ENCODE measurements at places on chromosomes 7 and 10.

DNA sequence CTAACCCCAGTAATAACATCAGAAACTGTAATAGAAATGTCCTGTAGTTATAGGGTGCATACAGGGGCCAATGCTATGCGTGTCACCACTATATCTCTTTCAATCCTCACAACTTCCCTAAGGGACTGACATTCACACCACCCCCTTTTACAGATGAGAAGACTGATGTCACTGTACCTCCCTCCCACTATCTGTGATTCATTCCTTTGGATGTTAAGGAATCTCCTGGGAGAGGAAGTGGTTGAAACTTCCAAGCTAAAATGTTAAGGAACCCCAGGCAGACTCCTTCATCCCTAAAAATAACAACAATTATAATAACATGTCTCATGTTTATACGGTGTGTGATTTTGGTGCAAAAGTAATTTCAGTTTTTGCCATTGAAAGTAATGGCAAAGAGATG is 5.4 kb downstream of the COL13A1 start:
- no peak for DNase-seq

DNA sequence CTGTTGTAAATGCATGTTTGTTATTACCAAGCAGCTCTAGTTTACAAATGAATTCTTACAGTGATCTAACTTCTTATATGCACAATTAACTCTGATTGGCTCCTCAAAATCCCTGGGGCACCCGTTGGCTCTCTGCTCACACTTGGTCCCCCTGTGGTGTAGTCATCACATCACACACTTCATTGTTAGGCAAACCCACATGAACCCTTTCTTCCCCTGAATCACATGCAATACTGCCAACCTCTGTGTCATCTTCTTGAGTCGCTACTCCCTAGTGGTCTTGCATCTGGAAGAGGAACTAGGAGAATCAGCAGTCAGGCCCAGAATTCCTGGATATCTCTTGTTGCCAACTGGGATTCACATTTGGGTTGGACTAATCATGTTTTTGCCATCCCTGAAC is 73.1 kb downstream of the CD36 start:
- no peak for DNase-seq

- no peak for DNase-seq
Observed at GRCh38 chr7:37433166-37433565, 15.5 kb downstream of the ELMO1 start.

DNA sequence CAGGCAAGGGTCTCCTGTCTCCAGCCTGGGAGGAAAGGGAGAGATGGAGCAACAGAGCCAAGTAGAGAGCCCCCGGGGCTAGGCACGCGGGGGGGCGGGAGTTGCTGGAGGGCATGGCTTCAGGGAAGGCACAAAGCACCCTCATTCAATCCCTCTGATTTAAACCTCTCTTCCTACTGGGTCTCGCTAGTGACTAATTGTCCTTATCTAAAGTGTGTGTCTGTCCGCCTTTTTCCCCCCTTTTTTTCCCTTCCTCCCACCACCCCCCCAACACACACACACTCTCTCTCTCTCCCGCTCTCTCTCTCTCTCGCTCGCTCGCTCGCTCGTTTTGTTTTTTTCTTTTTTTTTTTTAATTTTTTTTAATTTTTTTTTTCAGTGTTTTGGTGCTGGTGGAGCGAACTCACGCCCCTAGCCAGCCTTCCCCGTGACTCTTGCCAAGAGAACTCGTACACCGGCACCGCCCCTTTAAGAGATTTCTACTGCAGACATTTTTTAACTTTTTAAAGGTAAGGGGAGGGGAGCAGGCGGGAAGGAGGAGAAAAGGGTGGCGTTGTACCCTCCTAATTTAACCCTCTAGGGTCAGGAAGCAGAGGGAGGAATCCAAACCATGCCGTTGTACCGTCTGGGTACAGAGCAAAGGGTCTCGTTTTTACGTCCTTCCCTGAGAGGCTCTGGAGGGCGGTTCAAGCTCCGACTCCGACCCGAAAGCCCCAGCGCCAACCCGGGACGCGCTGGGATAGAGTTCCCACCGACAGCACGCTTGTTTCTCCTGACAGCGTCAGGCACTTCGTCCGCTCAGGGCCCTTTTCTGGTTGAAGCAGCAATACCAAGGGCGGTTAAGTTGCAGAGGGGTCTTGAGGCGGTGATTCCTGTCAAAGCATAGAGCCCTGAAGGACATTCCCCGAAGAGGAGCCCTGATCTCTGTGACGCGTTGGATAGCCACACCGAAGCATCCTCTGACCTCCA is at the start of gene HPSE2:
TSS of gene HPSE2 (minus strand) at position 195 of the 969 bp plus-strand sequence.
- DNase-seq = no peak

GRCh38 chr7:156842740-156843140 is 50.2 kb downstream of the LMBR1 start:
- DNase-seq = no peak

DNA sequence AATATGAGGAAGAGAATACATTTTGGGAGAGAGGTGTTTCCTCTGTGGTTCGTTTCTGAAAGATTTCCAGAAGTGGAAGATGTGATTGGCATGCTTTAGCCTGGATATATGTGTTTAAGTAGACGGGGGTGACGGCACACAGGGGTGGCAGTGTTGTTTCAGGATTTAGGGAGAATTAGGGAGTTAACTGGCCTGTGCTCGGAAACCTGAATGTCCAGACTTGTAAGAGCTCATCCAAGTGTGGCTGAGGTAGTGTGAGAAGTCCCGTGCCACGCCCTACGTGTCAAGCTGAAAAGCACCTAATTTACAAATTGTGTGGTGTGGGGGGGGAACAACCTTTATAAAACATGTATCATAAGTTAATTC is 1.1 kb downstream of the RALA start:
- no peak for DNase-seq

GRCh38 chr10:97861097-97861750 is 11.6 kb downstream of the GOLGA7B start:
- DNase-seq = peak; percentile 75

DNA sequence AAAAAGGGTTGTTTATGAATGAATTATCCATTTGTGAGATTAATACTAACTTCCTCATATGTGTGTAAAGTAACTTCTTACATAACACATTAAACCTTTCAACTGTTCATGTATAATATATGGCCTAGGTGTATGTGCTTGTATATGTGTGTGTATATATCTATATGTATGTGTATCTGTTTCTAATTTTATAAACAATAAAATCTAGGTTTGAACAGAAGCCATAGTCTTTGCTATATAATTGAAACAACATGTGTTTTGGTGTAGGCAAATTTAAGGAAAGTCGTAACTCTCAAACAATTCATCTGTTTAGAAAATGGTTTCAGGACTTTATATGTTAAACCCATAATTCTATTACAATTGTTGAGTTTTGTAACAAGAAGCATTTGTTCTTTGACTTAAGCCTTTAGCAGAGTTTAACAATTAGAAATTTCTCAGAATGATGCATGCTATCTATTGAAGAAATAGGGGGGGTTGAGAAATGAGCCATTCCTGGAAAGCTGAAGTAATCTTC is 103.3 kb downstream of the BBS9 start:
- no peak for DNase-seq

GRCh38 chr10:13056456-13057077 is 43.4 kb upstream of the OPTN start:
- no peak for DNase-seq

DNA sequence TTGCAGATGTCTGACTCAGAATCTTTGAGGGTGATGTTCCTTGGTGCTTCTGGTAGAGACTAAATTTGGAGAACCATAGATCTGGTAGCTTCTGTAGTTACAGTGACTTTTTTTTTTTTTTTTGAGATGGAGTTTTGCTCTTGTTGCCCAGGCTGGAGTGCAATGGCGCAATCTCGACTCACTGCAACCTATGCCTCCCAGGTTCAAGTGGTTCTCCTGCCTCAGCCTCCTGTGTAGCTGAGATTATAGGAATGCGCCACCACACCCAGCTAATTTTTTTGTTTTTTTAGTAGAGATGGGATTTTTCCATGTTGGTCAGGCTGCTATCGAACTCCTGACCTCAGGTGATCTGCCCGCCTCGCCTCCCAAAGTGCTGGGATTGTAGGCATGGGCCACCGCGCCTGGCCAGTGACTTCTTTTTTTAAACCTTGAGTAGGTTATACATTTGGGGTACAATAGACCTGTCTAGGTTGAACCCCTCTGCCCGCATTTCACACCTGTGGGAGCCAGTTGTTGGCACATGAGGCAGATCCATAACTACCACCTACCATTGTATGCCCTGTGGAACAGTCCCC is 47.0 kb downstream of the SUFU start:
- no peak for DNase-seq

DNA sequence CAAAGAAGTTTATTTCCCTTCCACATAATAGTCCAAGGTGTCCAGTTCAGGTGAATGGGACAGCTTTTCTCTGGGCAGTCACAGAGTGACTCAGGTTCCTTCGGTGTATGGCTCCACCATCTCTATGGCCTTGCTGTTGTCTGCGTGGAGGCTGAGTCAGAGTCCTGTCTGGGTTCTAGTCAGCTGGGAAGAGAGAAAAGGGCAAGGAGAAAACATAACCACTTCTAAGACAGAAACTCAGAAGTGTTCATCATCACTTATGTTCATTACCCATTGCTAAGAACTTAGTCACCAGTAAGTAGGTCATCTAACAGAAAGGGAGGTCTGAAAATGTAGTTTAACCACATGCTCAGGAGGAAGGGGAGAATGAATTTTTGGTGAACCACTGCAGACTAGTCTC is 32.4 kb upstream of the CCDC7 start:
- DNase-seq = peak; percentile 76

DNA sequence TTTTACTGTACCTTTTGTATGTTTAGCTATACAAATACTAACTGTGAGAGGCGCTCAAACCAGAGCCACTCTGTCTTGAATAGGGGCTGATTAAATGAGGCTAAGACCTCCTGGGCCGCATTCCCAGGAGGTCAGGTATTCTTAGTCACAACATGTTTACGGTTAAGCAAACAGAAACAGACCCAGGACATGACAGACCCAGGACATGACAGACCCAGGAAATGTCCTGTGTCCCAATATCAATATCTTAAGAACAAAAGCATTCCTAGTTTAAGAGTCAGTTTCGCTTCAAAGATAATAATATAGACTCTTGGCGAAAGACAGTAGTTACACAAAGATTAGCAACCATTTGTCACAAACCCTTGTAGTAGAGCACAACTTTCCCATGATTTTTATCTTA is 304.5 kb downstream of the CCSER2 start:
- no peak for DNase-seq

- peak; percentile 51 for DNase-seq
Observed at GRCh38 chr7:116524609-116525297, at the start of gene CAV1. Gene CAV1, plus strand, starts transcription at chr7:116525036. Its CDS starts 27 bp downstream, at chr7:116525063.

DNA sequence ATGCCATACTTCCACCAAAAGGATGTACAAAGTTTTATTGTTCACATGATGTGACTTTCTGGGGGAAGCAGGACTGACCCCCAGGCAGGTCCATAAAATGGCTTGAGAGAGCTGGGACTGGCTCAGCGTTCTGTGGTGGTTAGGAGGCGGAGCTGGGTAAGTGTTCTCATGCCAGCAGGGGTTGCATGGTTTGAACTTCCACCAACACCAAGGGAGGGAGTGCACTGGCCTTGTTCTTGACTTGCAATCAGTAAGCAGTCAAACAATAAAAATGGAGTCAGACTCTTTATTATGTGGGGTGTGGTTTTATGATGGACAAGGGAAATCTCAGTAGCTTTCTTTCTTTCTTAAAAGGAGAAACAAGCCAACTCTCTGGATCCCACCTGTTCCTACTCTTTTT is 95.4 kb upstream of the PRR15 start:
- DNase-seq = no peak

DNA sequence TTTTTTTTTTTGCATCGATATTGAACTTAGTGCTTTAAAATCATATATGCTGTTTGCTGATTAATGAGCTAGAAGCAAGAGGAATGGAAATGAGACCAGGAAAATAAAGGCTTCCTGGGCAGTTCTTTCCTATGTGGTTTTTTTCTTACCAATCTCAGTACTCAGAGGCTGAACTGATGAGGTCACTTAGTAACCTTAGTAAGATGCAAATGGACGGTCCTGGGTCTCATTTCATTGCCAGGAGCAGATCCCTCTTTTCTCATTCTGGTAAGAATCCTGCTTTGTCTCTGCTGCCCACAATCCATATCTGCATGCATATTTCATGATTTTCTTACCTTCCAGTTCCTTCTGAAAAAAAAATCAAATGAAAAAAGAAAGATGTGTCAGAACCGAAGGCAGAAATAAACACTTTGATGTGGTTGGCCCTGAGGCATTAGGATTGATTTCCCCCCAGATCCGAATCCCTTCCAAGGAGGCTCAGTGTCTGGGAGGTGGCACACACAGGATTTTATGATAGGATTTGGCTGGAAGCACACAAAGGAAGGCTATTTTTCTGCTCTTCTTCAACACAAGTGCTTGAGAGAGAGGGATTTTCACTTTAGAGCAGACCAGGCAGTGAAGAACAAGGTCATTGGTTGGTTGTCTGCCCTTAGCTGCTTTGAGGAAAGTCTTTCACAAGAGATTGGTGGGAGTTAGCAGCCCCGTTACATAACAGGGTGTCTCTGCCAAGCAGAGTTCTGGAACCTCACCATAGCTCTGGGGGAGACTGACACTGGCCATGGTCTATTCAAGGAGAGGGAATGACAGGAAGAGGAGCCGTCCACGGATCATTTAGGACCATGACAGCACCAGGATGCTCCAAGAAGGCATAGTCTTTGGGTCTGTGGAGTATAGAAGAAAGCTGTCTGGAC is 150.0 kb downstream of the CAMK1D start:
- no peak for DNase-seq

GRCh38 chr10:119120413-119120867 is 16.5 kb downstream of the DENND10 start:
- no peak for DNase-seq

DNA sequence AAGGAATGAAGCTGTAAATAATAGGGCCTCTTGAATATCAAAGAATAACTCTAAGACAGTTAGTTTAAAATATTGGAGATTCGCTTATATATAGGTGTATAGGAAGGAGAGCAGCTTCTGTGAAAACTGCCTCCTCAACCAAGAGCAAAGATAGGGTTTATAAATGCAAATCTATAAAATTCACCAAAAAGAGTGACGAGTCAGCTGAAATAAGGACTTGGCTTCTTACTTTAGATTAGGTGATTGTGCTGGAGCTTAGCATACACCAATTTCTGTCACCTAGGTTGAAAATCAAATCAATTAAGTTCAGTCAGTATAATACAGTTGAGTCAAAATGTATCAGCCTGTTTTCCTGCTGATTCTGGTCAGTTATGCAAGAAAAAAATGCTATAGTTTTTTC is 113.8 kb upstream of the SGCE start:
- DNase-seq = no peak

GRCh38 chr7:150415161-150416153 is 35.0 kb upstream of the GIMAP8 start:
- DNase-seq = no peak

- DNase-seq = no peak
Observed at GRCh38 chr10:124060148-124060720, 33.2 kb downstream of the CHST15 start.
